Dermis blood vessel endothelial cell (primary cell): ENCODE measurements at places on chromosomes 16 and 17. TPM values are rescaled to one million over a fixed set of nuclear protein-coding genes. Genes with fewer than 3 reads are reported as not detected.
A peak's percentile ranks its signal among the peaks of the same experiment; 100 is the strongest.

The RNF43 gene
- total RNA-seq: not detected in 2 replicates

The LAT gene
- total RNA-seq: 0.68 and 1.2 TPM in 2 replicates

The TMEM220 gene
- total RNA-seq: 1.5 and 2.7 TPM in 2 replicates

The KRT12 gene
- total RNA-seq: not detected in 2 replicates

The KRTAP3-2 gene
- not detected in 2 replicates for total RNA-seq

The DNAH9 gene
- total RNA-seq: not detected in 2 replicates

The IL17C gene
- not detected in 2 replicates for total RNA-seq

The SCNN1G gene
- total RNA-seq: 0.68 and 2.6 TPM in 2 replicates

The DNAI2 gene
- not detected in 2 replicates for total RNA-seq

The ACSM5 gene
- total RNA-seq: 0.74 and 2.0 TPM in 2 replicates

The ABCC3 gene
- total RNA-seq: 1.3 and 2.7 TPM in 2 replicates

The CAVIN1 gene
- 768 and 840 TPM in 2 replicates for total RNA-seq

The ZPBP2 gene
- not detected in 2 replicates for total RNA-seq

The CYGB gene
- 1.6 and 4.4 TPM in 2 replicates for total RNA-seq

DNA sequence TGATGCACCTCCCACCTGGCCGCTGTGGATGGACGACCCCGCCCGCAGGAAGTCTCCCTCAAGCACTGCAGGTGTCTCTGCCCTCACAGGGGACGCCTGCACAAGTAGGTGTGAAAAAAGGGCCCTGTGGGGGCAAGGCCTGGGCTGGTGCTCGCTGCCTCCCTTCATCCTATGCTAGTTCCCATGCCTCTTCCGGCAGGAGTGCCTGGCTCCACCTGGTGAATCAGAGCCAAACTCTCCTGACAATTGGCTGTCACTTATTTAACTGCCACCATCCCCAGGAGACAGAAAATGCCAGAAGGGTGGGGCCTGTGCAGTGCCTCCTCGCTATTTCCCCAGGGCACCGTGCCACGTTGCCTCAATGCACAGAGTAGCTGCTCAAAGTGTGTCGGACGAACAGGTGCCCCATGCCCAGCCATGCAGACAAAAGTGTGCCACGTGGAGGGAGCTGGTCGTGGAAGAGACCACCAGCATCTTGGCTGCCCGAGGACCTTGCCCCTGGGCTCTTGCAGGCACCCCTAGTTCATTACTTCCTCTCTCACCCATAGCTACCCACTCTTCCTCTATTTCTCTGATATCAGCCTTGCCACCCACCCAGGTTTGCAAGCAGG, 170.7 kb downstream of the SEC14L1 start:
- DNase-seq: no peak

- no peak for DNase-seq
These were observed 13.9 kb downstream of the SLC25A10 start for GRCh38 chr17:81726004-81726403.

- DNase-seq: no peak
These were observed 2.7 kb upstream of the ABCA3 start for GRCh38 chr16:2343211-2343610.

DNA sequence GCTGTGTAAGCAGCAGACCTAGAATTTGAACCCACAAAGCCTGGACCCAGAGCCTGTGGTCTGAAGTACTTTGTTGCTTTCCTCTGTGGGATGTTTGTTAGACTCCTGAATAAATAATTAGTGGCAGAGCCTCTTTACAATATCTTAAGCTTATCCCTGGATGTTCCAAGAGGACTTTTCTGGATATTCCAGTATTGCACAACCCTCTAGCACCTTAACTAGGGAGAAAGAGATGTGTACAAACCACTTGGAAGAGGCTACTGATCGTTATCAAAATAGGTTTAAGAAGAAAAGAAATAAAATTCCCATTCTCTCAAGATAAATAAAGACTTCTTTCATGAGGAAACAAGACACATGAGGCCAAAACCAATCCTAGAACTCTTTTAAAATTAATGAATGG, 632.4 kb downstream of the CDH11 start:
- DNase-seq: no peak

GRCh38 chr17:181245-182049, at the start of gene DOC2B:
DOC2B (minus strand) TSS chr17:181650; CDS start chr17:181479, 171 bp downstream.
- peak; percentile 72 for DNase-seq

DNA sequence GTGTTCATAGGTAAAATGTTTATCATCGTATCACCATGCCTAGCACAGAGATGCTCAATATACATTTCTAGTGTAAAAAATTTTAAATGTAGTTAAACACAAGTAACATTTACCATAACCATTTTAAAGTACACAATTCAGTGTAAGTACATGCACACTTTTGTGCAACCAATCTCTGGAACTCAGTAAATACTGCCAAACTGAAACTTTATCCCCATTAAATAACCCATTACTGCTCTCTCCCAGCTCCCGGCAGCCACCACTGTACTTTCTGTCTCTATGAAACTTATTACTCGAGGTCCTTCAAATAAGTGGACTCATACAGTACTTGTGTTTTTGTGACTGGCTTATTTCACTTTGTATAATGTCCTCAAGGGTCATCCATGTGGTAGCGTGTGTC, 29.0 kb downstream of the RMI2 start:
- no peak for DNase-seq

- DNase-seq: no peak
These were observed 472 bp upstream of the NME2 start for GRCh38 chr17:51165680-51166197.

- DNase-seq: peak; percentile 11
These were observed 373.7 kb upstream of the SALL1 start for GRCh38 chr16:51524555-51525373.

GRCh38 chr16:5647051-5647450, 549.5 kb upstream of the EEF2KMT start:
- no peak for DNase-seq

DNA sequence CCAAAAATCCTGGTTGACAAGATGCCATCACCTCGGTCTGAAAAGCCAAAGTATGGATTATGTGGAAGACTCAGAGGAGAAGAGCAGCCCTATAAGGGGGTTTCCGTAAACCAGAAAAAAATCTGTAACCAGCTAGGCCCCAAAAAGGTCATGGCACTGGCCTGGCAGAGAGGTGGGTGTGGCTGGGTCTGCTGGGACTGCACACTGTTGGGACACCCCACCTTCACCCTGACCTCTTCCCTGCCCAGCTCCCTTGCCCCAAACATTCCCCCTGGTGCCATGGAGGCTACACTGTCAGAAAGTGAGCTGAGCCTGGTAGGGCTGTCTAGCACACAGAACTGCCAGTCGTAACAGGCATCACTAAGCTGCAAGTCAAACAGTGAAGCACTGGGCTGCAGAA, 6.5 kb downstream of the SLC47A2 start:
- no peak for DNase-seq

GRCh38 chr17:45293413-45294211, 23.2 kb downstream of the MAP3K14 start:
- DNase-seq: peak; percentile 94

DNA sequence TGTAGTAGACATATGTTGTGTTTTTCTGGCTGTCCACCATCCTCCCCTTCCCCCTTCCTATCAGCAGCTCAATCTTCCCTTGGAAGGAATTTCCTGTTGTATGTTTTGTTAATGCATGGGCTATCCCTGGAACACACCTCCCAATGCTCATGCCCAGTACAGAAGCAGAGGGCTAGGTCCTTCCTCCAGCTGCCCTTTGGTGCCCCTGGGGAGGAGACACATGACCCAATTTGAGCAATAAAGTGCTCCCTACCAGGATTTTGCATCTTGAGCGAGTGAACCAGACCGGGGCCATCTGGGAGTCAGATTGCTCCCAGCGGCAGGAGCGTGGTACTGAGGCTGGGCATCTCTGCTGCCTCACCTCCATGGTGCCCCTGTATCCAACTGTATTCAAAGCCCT, 141.5 kb upstream of the MED13 start:
- DNase-seq: peak; percentile 46

DNA sequence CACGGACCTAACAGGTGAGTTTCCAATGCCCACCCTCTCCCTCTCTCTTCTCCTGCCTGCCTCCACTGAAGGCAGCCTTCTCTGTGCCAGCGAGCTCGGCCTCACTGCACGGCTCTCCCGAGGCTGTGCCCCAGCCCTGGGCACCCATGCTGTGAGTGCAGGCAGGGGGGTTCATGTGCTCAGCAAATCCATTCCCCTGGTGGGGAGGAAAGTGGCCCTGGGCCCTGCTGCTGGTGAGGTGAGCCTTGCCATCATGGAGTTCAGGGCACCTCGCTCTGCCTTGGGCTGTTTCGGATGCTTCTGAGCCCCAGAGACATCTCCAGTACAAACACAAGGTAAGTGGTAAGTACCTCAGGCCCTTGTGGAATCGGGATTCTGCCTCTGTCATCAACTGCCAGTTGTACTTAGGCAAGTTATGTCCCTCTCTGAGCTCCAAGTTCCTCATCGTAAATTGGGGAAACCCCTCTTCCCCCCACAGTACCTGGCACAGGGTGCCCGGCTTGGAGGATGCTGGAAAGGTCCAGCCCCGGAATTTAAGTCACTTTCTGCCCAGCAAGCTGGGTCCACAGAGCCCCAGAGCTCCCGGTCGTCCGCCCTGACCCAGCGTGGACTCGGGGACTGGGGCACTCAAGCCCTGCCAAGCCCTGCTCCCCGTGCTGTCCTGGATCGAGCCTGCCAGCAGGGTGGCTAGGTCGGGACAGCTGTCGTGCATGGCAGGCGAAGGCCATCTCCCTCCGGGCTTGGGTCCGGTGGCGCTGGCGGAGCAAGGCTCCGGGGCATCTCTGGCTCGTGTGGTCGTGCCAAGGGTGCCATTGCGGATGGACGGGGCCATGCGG, 684 bp upstream of the NUDT16L1 start:
- no peak for DNase-seq

DNA sequence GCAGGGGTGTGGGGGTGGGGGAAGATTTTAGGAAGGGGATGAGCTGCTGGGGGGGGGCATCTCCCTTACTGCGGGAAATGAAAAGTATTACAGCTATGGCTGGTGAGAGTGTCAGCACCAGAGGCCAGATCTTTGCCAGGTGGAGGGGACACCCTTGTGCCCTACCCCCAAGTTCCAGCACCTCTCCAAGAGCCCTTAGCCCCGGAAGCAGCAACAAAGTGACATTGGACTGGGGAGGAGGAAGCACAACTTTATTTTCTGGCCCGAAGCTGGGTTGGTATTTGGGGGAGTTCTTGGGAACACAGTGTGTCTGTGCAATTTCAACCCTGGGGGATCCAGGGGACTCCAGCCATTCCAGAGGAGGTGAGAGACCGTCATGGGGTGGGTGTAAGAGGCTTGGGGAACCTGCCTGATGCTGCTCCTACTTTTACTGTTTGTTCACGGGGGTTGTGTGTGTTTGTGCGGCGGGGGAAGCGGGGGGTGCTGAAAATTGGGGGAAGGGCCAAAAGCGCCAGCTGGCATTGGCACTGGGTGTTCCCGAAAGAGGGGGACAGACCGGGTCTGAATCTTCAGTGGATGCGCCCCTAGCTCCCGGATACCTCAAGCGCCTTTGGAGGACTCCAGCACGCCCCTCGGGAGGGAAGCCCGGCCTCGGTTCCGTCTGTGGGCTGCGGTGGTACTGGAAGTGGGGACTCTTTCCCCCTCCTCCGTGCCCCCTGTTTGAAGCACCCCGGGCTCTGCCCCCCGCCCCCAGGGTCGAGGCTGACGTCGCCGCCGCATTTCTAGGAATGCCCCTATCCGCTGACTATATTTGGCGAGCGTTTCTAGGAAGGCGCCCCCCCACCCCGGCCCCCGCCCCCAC, 230.3 kb downstream of the MRTFB start:
- peak; percentile 27 for DNase-seq

DNA sequence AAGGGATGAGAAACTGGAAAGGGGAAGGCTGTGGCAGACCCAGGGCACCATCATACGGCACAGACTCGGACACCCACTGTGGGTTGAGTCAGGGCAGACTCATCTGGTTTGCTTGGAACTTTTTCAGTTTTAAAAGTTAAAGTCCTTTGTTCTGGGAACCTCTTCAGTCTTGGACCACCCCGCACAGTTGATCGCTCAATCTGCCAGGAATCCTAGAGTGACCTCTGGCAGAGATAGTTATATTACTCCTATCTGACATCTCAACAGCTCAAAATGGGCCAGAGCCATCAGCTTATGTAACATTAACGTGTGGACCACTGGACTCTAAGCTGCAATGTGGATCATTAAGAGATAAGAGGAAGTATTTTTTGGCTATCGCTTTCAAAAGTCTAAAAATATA, 164.3 kb downstream of the ABCA8 start:
- DNase-seq: no peak

DNA sequence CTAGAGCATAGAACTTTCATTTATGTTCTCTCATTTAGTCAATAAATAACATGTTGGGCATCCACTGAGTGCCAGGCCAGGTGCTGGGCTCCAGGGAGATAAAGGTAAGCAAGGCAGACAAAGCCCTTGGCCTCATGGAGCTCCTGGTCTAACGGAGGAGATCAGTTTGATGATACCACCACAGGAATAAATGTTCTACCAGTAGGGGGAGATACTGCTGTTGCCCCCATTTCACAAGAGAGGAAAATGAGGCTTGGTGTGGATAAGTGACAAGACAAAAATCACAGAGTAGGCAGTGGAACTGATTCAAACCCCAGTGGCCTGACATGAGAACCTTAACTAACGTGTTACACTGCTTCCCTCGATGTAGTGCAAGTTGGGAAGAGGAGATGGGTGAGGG, 80.4 kb upstream of the ERCC4 start:
- no peak for DNase-seq

DNA sequence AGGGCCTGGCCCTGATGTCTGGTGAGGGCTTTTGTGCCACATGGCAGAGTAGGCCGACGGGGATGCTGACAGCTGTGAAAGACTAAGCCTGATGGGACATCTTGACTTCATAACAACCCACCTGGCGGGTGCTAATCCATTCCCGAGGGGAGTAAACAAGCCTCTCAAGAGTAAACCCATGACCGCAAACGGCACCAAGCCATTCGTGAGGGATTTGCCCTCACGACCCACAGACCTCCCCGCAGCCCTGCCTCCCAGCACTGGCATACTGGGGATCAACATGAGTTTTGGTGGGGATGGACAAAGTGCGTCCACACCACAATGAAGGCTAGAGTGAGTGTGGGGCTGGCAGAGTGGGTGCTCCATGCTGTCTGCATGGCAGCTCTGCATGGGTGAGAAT, 11.7 kb downstream of the RNF213 start:
- no peak for DNase-seq

GRCh38 chr17:60671482-60671881, 6.2 kb upstream of the BCAS3 start:
- no peak for DNase-seq

DNA sequence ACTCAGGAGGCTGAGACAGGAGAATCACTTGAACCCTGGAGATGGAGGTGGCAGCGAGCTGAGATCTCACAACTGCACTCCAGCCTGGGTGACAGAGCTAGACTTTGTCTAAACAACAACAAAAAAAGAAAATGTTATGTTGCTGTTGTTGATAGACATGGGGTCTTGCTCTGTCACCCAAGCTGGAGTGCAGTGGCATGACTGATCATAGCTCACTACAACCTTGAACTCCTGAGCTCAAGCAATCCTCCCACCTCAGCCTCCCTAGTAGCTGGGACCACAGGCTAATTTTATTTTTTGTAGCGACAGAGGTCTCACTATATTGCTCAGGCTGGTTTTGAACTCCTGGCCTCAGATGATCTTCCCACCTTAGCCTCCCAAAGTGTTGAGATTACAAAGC, 20.0 kb downstream of the FBXO47 start:
- DNase-seq: no peak
